ENCODE measurements at places on chromosomes 5 and 9. TPM values are rescaled to one million over a fixed set of nuclear protein-coding genes. Genes with fewer than 3 reads are reported as not detected.
A peak's percentile ranks its signal among the peaks of the same experiment; 100 is the strongest.

GMCL2 gene
- not detected for total RNA-seq

GRCh38 chr5:143509758-143510221 is 106.3 kb upstream of the NR3C1 start:
- DNase-seq, result no peak
- H3K36me3 ChIP-seq, result no peaks in the 10 kb centered on the region
- no peak overlapping the region for H3K4me3 ChIP-seq
- no peaks in the 10 kb centered on the region for H3K4me1 ChIP-seq
- H3K27me3 ChIP-seq, result no peaks in the 10 kb centered on the region

- no peak overlapping the region for H3K4me3 ChIP-seq
- H3K4me1 ChIP-seq, result peaks cover 93% of the 10 kb centered on the region
- DNase-seq, result no peak
- no peaks in the 10 kb centered on the region for H3K36me3 ChIP-seq
Observed at GRCh38 chr5:134085411-134085810, 29.1 kb upstream of the TCF7 start.

DNA sequence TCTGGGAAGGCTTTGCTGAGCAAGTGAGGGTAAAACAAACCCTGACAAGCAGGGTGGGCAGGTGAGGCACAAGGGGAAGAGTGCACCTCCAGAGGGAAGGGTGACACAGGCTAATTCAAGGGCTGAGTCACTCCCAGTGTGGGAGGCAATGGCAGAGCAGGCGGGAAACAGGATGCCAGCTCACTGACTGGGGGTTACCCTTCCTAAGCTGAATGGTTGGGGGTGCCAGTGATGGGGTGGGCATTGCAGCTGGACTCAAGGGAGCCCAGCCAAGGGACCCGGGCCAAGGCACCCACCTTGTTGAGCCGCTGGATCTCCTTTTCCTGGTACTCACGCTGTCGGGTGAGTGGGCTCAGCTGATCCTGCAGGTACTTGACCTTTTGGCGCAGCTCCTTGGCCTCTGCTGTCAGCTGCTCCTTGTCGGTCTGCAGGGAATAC is 18.4 kb downstream of the GPX3 start:
- no peaks in the 10 kb centered on the region for H3K4me1 ChIP-seq
- H3K27me3 ChIP-seq, result no peaks in the 10 kb centered on the region

GRCh38 chr5:566636-567309 is 42.5 kb upstream of the SLC9A3 start:
- no peak for DNase-seq
- no peak overlapping the region for H3K4me3 ChIP-seq
- H3K4me1 ChIP-seq, result no peaks in the 10 kb centered on the region
- no peaks in the 10 kb centered on the region for H3K27me3 ChIP-seq

LHX6 gene
- not detected for total RNA-seq

DAB2 gene
- total RNA-seq, result 2.9 TPM

NAIP gene
- total RNA-seq, result 40.8 TPM

DNA sequence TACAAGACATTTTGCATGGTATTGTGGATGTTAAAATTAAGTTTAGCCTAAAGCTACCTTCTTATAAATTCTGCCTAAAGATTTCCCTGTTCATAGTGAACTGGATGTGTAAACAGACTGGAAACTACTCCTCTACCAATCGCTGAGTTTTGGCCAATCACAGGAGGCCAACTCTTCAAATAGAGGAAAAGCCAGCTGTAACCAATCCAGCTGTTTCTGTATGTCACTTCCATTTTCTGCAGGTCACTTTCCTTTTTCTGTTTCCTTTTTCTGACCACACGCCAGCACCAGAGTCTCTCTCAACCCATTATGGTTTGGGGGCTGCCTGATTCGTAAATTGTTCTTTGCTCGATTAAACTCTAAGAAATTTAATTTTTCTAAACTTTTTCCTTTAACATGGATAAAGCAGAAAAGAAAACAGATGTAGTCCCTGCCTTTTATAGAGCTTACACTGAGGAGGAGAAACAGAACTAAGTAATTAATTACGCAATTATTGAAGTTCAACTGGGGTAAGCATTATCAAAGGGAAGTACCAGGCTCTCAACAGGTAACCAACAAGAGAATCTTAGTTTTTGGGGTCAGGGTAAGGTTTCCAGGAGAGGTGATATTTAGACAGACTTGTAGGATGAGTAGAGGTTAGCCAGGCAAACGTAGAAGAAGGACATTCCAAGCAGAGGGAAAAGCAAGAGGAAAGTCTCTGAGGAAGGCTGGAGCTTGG is 27.7 kb downstream of the RANBP3L start:
- no peaks in the 10 kb centered on the region for H3K27me3 ChIP-seq
- no peaks in the 10 kb centered on the region for H3K36me3 ChIP-seq
- no peak for DNase-seq
- H3K27ac ChIP-seq, result no peak overlapping the region
- no peaks in the 10 kb centered on the region for H3K4me1 ChIP-seq

OCLN gene
- 4.9 TPM for total RNA-seq

DNA sequence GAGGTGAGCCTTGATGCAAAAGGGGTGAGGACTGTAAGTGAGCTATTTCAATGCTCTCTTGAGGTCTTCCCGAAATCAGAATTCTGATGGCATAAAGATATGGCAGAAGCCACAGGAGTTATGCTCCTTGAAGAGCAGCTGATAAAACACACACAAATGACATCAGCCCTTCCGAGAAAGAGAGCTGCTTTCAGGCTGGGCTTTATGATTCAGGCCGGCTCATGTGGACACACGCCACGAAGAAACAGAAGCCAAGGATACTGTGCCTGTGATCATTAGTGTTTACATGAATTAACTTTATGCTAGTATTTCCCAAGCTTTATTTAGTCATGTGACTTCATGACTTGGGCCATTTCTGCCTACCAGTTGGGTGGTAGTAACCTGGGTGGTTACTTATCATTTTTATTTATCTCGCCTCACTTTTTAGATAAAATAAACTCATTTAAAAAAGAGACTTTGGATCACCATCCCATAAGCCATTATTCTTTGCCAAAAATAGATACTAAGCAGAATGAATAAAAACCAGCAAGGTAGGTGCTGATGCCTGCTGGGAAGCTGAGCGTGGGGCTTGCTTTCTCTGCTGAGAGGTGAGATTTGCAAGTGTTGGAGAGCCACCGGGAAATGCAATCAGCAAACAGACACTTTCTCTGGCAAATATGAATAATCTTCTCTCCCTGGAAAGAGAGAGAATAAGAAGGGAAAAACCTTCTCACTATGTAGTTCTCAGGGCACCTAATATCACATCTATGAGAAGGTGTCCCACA is 73.0 kb upstream of the SLC25A51 start:
- no peak for DNase-seq
- H3K4me3 ChIP-seq, result no peak overlapping the region
- H3K36me3 ChIP-seq, result no peaks in the 10 kb centered on the region
- no peaks in the 10 kb centered on the region for H3K4me1 ChIP-seq
- no peaks in the 10 kb centered on the region for H3K27me3 ChIP-seq

GRCh38 chr5:179805529-179806249 is 977 bp downstream of the MGAT4B start:
- peaks cover 42% of the 10 kb centered on the region for H3K4me1 ChIP-seq
- no peak for DNase-seq
- peak overlapping the region; percentile 54 for H3K4me3 ChIP-seq
- no peaks in the 10 kb centered on the region for H3K36me3 ChIP-seq
- peak overlapping the region; percentile 61 for H3K27ac ChIP-seq

DNA sequence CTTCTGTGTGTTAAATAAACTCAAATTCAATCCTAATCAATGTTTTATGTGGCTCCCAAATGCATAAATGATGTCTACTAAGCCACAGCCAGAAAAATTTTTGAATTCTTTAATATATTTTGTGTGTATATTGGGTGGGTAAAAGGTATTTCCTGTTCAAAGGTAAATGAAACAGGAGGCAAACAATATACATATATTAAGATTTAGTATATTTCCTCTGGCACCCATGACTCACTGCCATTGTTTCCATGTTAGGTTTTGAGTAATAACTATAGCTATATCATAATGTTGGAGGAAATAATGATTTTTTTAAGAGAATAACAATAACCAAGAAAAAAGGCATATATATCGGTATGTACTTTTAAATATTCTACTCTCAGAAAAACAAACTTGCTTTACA is 1071.9 kb upstream of the CDH10 start:
- no peak for DNase-seq
- H3K4me3 ChIP-seq, result no peak overlapping the region
- no peaks in the 10 kb centered on the region for H3K4me1 ChIP-seq
- H3K36me3 ChIP-seq, result no peaks in the 10 kb centered on the region
- H3K27me3 ChIP-seq, result no peaks in the 10 kb centered on the region

DNA sequence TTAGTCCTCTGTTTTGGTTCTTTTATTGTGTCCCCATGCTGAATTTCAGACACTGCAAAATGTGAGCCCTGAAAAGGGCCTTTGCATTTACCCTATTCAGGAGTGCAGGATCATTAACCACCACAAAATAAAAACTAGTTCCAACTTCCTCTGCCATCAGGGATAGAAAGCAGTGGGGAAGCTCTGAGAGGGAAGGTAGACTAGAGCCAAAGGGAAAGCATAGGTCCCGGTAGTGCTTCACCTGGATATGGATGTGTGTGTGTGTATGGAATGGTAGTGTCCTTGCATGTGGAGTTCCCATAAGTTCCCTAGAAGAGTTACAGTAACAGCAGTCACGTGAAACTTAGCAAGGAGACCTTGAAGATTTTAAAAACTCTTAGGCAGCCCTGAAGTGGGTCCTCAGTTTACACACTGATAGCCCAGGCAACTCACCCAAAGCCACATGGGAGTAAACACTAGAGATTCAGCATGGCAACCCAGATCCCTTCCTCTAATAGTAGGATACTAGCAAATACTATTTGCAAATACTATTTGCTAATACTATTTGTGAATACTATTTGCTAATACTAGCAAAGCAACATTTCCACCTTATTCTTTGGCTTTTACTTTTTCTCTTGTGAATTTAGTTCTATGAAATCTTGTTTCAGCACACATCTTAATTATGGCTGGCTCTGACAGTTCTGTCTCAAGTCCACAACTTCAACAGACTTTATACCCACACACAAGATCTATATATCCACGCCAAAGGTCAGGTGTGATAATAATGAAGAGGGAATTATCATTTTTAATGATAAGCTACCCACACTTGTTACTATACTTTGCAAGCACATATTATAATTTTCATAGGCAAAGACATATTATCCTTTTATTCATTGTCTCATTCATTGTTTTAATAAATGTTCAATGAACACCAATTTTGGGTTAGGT is 70.4 kb upstream of the IFNE start:
- DNase-seq, result no peak
- no peaks in the 10 kb centered on the region for H3K36me3 ChIP-seq
- no peak overlapping the region for H3K27ac ChIP-seq
- peaks cover 18% of the 10 kb centered on the region for H3K27me3 ChIP-seq
- no peaks in the 10 kb centered on the region for H3K4me1 ChIP-seq
- H3K4me3 ChIP-seq, result no peak overlapping the region

ABCA1 gene
- 0.80 TPM for total RNA-seq

DNA sequence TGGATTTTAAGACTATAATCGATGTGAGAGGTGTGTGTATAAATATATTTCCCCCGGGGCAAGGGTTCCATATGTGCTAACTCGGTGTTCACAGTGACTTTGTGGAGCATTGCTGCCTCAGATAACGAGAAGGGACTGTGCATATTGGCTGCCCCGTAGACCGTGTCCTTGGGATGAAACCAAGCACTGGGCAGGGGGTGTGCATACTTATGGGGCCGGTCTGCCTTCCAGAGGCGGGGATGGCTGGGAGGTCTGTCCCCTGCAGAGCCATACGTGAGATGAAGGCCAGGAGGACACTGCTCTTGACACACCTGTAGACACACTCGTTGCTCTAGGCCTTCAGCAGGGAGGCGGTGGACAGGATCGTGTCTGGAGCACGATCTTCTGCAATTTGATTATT is 56.0 kb upstream of the ZNF354A start:
- no peak overlapping the region for H3K4me3 ChIP-seq
- H3K27ac ChIP-seq, result no peak overlapping the region
- no peaks in the 10 kb centered on the region for H3K4me1 ChIP-seq
- no peak for DNase-seq
- no peaks in the 10 kb centered on the region for H3K36me3 ChIP-seq

DNA sequence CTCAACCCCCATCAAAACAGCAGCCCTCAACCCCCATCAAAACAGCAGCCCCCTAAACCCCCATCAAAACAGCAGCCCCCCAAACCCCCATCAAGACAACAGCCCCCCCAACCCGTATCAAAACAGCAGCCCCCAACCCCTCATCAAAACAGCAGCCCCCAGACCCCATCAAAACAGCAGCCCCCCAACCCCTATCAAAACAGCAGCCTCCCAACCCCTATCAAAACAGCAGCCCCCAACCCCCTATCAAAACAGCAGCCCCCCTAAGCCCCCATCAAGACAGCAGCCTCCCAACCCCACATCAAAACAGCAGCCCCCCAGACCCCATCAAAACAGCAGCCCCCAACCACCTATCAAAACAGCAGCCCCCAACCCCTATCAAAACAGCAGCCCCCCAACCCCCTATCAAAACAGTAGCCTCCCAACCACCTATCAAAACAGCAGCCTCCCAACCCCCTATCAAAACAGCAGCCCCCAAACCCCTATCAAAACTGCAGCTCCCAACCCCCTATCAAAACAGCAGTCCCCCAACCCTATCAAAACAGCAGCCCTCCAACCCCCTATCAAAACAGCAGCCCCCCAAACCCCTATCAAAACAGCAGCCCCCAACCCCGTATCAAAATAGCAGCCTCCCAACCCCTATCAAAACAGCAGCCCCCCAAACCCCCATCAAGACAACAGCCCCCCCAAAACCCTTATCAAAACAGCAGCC is 1.2 kb downstream of the TPPP start:
- H3K4me1 ChIP-seq, result peaks cover 5% of the 10 kb centered on the region
- H3K36me3 ChIP-seq, result no peaks in the 10 kb centered on the region
- DNase-seq, result peak; percentile 11
- H3K27ac ChIP-seq, result no peak overlapping the region

SLC34A3 gene
- total RNA-seq, result not detected

DNA sequence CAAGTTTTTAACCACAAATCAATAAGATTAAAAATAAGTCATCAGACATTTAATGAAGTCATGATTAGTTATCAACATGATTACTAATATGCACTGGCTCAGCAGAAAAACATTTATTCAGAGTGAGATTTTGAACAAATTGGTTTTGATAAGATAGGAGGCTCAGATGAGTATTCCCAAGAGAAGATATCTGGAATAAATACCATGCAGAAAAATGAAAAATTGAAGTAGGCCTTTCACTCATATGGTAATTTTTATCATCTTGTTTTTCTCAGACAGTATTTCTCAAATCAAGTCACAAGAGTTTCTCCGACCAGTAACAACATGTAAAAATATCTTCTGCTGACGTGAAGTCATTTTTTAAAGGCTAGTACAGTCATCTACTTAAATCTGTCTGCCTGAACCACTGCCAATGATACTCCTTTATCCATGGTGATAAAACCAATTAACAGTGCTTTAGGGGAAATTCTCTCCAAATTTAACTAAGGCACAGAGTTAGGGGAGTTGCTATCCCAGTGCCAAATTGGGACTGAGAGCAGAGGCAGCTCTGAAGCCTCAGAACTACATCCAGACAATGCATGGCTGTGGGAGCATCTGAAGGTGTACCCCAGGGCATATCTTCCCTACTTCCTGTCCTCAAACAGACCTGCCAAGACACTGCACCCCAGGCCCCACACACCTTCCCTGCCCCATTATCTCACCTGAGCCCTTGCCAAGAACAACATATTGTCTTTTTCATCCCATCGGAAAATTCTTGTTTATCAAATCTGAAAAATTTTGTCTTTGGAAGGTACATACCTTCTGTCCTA is 105.5 kb upstream of the TSLP start:
- no peak overlapping the region for H3K27ac ChIP-seq
- no peaks in the 10 kb centered on the region for H3K36me3 ChIP-seq
- H3K4me1 ChIP-seq, result no peaks in the 10 kb centered on the region
- H3K27me3 ChIP-seq, result no peaks in the 10 kb centered on the region

ADAMTS2 gene
- not detected for total RNA-seq

ITGA2 gene
- total RNA-seq, result 1.6 TPM

PTBP3 gene
- 139 TPM for total RNA-seq

Data from CD4-positive, alpha-beta memory T cell (primary cell).